ENCODE measurements at places on chromosomes 2 and 18.
A peak's percentile ranks its signal among the peaks of the same experiment; 100 is the strongest.

DNA sequence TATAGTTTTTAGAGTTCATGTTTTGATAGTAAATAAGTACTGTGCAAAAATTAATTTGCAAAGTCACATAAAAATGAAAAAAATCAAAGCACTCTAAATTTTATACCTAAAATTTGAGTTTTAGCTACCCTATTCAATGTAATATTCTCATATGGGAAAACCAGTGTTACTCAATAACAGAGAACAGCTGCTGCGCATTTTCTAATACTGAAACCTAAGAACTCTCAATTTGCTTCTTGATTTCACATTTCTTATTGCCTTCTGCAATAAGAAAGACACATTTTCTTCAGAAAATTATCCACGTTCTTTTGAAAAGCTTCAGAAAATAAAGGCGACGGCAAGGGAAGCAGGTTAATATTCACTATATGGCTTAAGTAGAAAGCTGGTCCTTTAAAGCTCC, 199.1 kb upstream of the CCDC150 start:
- DNase-seq = no peak

GRCh38 chr2:144339048-144339447, 180.9 kb downstream of the ZEB2 start:
- no peak for DNase-seq

- no peak for DNase-seq
Observed at GRCh38 chr2:9738062-9738461, 105.2 kb upstream of the TAF1B start.

DNA sequence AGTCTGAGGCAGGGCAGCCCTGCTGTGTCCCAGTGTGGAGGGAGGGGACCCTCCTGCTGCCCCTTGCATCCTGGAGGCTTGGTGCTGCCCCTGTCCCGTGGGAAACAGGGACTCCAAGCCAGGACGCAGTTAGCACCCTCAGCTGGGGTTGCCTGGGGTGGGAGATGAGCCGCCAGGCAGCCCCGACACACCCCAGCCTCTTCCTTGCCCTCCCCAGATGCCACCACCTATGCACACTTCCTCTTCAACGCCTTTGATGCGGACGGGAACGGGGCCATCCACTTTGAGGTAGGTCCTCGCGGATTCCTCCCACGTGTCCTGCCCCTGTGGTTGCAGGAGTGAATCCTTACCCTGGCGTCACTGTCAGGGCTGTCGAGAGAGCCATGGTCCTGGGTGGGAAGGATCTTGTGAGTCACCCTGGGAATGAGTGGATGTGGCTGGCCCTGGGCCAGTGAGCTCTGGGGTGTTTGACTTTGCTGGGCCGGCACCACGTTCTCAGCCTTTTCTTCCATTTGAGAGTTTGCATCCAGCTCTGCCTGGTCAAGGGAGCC, 27.5 kb upstream of the FAHD2A start:
- no peak for DNase-seq

GRCh38 chr2:39136799-39137198, 15.9 kb upstream of the SOS1 start:
- no peak for DNase-seq

GRCh38 chr2:208164951-208165755, 1.8 kb upstream of the CRYGA start:
- no peak for DNase-seq

DNA sequence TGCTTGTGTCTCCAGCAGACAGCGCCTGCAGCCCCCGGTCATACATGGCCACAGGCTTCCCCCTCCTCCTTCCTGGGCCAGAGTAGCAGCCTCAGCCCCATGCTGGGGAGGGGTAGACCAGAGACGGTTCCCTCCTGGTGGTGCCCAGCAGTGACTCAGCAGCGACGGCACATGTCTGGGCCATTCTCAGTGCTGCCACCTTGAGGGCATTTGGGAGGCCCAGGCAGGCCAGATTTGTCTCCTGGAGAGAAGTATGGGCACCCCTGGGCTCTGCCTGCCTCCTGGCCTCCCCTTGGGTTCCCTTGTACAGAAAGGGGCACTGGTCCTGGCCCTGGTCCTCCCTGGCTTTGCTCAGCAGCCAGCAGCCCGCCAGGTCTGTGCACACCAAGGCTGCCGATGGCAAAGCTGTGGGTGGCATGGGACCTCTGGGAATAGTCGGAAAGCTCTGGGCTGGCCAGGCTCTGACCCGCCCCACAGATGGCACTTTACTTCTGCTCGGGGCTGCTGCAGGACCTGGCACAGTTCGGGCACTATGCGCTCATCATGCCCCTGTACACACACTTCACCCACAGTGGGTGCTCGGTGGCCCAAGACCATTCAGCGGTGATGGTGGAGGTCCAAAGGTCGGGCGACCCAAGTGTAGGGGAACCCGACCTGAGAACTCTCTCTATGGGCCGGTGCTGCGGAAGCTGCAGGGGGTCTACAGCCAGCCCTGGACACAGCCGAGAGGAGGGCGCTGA, 11.4 kb upstream of the ALPI start:
- DNase-seq = peak; percentile 51

GRCh38 chr2:42693013-42693615, 70.8 kb downstream of the OXER1 start:
- DNase-seq = no peak

DNA sequence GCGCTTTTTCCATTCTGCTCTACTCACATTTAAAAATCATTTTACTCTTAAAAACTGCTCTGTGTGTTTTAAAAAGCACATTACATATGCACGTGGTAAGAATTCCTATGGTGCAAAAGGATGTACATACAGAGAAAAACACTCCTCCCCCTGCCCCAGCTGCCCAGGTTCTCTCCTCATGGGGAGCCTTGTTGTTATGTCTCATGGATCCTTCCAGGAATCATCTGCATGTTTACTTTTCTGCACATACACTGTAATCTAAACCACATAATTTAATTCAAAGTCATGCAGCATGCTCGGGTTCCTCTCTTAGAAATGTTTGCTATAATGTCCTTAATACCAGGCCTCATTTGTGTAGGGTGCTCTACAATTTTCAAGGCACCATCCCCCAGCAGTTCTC, 243.3 kb downstream of the LOXHD1 start:
- DNase-seq = no peak

DNA sequence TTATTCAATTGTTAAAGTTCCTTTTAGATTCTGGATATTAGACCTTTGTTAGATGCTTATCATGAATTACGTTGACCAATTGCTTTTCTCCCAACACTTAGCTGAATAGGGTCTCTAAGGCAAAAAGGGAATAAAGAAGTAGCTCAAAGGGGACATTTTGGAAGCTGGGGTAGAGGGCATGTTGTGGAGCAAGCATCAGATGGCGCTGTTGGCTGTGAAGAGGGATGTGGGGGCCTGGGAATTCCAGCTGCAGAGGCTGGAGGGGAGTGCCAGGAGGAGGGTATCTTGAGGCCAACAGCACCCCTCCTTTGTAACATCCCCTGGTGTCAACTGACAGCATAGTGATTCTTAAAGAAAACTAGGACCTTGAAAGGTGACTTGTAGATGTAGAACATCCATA, 198.2 kb downstream of the ADCYAP1 start:
- no peak for DNase-seq

GRCh38 chr2:74097574-74097973, 50.1 kb downstream of the BOLA3 start:
- DNase-seq = no peak

- no peak for DNase-seq
Observed at GRCh38 chr2:101478181-101479001, 3.5 kb upstream of the RFX8 start.

DNA sequence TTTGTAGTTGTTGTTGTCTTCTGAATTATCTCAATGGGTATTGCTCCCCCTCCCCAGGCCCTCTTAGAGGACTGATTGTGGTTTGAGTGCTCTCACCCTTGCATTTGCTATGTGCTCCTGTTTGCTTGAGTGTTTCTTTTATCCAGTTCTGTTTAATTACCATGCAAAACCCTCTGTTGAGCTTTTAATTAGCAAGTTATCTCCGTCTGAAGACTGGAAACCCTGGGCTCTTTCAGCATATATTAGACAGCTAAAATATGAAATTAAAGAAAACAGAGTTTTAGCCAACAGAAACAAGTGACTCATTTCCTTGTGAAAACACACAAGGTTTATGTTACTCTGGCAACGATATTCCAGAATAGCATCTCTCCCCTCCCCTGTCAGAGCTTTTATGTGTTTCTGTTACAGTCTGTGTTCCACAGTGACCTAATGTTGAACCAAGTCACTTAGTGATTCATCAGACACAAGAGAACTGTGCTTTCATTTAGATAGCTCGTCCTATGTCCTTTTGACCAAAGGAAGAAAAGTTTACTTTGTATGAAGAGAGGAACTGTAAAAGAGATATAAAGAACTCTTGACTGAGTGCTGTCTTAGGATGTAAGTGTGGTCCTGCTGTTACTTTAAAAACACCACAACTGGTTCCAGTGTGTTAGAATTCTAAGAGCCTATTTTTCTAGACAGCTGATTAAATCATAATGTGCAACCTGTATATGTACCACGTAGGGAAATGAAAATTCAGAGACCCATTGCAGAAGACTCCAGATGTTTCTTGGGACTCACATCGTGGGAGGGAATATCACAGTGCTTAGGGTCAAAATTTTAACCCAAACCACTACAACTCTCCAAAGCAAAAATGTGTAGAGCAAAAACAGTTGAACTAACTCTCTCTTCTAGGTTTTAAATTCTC, 172.8 kb upstream of the RBMS1 start:
- no peak for DNase-seq

GRCh38 chr2:222946700-222947287, 86.0 kb downstream of the ACSL3 start:
- no peak for DNase-seq

DNA sequence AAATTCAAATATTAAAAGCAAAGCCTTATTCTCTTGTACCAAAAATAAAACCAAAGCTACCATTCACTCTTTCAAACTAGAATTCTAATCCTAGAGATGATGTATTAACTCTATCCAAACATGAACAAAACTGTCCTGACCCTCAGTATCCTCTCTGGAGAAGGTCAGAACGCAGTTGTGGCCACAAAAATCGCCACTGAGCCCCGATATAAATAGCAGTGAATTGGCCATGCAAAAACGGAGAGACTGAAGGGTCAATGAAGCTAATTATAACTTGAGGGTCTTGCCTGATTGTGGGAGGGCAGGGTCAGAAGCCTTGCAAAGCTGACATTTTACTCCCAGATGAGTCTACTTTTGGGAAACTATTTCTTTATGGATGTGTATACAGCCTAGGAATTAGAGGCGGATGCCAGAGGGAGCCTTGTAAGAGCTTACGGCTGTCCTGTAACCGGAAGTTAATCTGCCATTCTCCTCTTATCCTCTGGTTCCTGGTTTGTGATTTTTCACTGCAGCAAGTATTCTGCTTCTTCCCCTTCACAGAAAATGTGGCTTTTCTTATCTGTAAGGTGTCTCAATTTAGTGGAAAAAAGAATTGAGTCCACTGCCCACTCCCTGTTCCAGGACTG, 28.1 kb downstream of the CAVIN2 start:
- no peak for DNase-seq

DNA sequence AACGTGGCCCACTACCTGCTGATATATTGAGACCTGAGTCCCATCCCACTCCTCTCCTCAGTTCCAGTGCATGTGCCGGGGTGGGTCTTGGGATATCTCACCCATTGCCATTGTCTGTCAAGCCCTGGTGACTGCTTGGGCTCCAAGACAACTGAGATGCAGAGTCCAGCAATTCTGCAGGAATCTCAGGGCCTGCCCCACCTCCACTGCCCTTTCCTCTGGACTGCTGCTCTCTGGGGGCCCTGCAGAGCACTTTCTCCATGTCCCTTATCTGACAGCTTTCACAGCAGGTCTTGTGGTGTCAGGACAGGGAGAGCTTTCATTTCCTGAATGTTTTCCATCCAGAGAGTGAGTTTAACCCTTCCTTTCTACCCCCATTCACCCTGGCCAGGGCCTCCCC, 152.9 kb downstream of the ARL4C start:
- DNase-seq = no peak

DNA sequence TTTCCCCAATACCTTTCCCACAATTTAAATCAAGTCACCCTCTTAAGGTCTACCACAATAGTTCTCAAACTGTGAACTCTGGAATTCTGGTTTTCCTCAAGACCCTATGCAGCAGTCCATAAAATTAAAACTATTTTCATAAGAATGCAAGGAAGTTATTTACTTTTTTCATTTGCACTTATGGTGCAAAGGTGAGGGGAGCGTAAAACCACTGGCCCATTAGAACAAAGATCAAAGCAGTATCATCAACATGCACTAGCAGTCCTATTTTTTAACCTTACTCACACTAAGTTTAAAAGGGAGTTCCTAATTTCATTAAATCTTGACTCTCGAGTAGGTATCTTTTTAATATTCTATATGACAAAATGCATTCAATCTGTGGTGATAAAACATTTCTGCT, 85.3 kb downstream of the MEMO1 start:
- DNase-seq = no peak

DNA sequence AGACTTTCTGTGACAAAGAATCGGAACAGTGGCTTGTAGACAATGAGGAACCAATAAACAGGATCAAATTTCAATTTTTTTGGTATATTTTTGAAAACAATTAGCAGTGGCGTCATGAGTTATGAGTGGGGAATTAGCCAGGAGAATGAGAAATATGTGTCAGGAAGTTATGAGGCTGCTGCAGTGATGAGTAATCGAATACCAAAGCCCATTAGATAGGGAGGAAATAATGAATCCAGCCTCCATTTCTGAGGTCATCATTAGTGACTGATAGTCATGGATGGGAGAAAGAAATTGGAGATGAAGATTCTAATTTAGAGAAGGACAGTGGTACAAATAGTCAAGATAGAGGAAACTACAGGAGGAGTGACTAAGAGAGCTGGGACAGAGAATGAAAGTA, 673.1 kb upstream of the VRK2 start:
- DNase-seq = no peak

- no peak for DNase-seq
Observed at GRCh38 chr2:218331745-218332144, 24.9 kb upstream of the CATIP start.
